Activated naive CD4-positive, alpha-beta T cell treated with anti-CD3 and anti-CD28 coated beads for 36 hours (primary cell): ENCODE measurements at places on chromosomes 6 and 20.

GRCh38 chr6:130046671-130047070 is 28.3 kb downstream of the L3MBTL3 start:
- DNase-seq, result no peak

DNA sequence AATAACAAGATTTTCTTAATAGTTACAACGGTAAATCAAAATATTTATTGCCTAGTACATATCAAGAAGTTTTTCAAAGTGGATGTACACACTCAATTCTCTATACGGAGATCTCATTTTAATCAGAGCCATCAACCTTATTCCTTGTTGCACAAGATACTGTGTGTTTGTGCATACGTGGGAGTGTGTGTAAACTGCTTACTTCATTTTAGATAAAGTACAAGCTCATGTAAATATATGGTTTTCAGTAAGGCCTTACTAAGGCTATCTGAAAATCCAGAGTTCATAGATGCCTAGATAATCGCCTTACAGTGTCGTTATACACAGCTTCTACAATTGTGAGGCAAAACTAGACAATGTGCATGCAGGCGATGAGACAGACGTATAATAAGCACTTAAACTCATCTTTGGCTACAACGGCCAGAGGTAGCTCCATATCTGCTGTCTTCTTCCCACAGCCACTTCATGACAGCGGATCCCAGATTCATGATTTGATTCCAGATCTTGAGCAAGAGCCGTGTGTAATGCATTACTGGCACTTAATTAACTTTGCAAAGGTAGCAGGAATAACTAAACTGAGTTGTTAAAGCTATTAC is 2.5 kb downstream of the PERP start:
- no peak for DNase-seq

- DNase-seq, result no peak
Observed at GRCh38 chr20:34322267-34323105, 19.3 kb upstream of the AHCY start.

GRCh38 chr6:17418281-17419188 is 25.1 kb downstream of the CAP2 start:
- DNase-seq, result no peak

- DNase-seq, result no peak
Observed at GRCh38 chr6:42440027-42440426, 11.7 kb downstream of the TRERF1 start.

- no peak for DNase-seq
Observed at GRCh38 chr6:136052031-136052430, 198.1 kb downstream of the MTFR2 start.
